ENCODE measurements at places on chromosomes 4 and X.

GRCh38 chrX:120302434-120302833 lies 8.8 kb downstream of the TMEM255A start:
- no peak for DNase-seq

- DNase-seq: peak; percentile 8
Observed at GRCh38 chr4:1204286-1204827, 32.0 kb upstream of the SPON2 start.

DNA sequence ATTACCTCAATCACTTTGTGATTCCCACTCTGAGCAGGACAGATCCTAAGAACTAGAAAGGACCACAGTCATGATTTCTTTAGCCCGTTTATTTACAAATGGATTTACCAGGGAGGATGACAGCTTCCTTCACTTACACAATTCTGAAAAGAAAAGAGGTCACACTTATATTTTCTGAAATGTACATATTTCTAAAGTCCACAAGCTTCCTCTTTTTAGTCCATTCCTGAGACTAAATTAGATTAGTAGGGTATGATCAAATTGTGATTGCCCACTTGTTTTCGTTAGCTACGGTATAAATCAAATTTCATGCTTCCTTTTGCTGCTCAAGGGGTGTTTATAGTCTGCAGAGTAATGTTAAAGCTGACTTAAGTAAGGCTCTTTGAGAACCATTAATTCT lies 7.6 kb upstream of the AMELX start:
- no peak for DNase-seq

DNA sequence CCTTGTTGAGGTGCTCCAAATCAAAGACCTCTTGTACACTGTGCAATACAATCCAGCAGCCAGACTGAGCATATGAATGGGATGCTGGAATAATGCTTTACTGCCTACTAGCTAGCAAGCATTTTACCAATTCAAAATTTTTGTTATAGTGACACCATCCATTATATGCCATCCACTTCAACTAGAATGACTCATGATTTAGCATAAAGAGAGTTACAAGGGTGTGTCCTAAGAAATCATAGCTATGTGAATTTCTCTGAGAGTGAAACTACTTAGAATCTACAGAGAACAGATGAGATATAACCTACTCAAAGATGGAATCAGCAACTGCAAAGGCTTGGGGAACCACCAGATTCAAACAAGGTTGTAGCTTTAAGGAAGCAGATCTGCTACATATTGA lies 221.9 kb downstream of the LHFPL1 start:
- no peak for DNase-seq

GRCh38 chrX:98717970-98718369 lies 1692.1 kb downstream of the PCDH19 start:
- DNase-seq: no peak

DNA sequence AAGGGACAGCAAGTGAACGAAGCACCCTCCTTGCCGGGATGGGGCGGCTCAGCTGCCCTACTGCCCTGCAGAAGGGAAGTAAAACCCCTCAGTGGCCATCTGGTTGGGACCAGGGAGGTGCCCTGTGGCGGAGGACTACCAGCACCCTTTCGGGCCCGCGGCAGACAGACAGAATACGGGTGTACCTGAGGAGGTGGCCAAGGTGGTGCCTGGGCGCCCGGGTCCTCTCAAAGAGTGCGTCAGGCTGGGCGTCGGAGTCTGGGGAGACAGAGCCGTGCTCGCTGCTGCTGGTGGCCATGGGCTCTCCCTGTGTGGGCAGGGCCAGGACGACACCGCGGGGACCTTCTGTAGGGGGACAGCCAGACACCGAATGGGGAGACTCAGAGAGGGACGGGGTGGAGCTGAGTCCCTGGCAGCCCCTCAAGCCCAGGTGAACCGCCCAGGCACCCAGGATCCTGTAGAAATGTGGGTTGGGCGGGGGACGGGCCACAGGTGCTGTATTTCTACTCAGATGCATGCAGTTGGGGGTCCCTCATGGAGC lies 29.7 kb downstream of the PDHA1 start:
- no peak for DNase-seq

DNA sequence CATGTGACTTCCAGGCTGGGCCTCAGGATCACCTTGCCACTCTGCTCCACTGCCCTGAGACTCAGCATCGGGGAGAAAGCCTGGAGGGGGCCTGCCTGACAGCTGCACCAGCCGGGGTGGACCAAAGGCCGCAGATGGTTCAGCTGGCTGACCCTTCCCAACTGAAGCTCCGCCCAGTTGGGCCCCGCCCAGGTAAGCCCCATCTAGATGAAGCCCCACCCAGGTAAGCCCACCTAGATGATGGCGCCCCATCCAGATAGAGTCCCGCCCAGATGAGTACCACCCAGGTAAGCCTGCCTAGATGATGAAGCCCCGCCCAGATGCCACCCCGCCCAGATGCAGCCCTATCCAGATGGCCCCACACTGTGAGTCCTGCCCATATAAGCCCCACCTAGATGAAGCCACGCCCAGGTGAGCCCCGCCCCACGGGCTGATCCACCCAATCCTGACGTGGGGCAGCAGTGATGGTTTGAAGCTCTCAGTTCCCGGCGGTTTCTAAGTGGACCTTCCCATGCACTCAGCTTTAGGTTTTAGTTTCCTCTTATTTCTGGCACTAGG lies 10.0 kb downstream of the ZFYVE28 start:
- DNase-seq: peak; percentile 43

DNA sequence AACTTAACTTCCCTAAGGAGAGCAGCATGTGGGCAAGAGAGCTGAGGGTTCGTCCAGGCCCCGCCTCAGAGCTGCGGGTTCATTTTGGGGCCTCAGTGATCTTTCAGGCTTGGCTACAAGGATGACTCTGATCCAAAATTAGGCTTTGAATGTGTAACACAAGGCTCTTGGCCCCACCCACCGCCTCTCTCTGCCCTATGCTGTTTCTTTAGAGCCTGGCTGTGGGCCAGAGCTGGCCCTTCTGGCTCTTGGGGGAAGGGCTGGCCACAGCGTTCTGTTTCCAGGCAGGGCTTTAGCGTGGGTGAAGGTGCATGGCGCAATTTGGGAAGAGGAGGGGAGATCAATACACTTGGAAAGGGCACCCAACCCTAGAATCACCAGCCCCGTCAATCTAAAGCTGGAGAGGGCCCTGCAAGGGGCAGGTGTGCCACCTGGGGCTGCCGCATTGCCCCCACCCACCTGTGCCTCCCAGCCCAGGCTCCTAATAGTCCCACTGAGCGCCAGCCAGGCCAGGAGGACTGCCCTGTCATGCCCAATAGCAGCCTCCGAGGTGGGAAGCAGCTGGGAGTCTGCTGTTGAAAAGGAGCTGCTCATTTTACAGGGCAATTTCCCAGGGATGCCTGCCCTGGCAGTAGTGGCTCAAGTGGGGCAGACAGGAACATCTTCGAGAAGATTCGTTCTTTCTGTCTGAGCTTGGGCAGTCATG lies 84.5 kb upstream of the MAML3 start:
- DNase-seq: no peak

- DNase-seq: no peak
Observed at GRCh38 chrX:131067846-131068745, 9.9 kb downstream of the ARHGAP36 start.

GRCh38 chrX:19956923-19957322 lies 33.9 kb downstream of the BCLAF3 start:
- no peak for DNase-seq

DNA sequence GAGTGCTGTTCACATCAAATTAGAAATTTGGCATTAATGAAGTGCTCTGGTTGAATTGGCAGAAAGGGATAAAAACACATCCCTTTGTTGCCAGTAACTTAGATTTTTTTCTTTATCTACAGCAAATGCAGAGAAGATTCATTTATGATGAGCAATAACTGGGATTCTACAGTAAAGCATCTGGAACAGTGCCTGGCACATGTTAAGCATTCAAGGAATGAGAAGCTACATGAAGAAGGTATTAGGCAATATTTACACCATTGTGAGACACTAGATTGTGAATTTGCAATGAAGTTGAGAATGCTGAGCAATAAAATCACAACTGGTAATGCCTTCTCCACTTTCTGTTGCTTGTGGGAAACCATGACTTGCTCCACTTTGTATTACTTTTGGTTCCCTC lies 33.5 kb downstream of the PCDH19 start:
- no peak for DNase-seq

GRCh38 chr4:159946983-159947615 lies 844.2 kb downstream of the RAPGEF2 start:
- no peak for DNase-seq

DNA sequence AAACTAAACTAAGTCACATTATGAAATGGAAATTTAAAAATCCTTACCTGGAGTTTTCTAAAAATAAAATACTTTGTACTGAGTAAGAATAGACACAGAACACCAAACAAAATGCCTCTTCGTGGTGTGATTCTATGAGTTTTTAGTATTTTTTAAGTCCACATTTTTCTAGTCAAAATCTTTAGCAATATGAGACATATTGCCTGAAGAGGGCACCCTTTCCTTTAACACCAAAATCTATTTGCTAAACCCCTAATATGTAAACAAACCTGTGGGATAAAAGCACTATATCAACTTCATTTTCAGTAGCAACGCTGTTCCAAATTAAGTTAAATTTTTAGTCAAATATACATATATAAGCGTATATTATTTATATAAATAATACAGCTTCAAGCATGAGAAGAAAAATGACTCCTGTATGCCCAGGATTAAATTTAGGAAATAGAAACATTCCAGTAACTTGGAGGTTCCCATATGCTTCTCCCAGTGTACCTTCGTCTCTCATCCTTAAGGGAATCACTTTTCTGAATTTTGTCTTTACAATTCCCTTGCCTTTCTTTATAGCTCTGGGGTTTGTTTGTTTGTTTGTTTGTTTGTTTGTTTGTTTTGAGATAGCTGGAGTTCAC lies 23.0 kb upstream of the PGM2 start:
- DNase-seq: no peak

DNA sequence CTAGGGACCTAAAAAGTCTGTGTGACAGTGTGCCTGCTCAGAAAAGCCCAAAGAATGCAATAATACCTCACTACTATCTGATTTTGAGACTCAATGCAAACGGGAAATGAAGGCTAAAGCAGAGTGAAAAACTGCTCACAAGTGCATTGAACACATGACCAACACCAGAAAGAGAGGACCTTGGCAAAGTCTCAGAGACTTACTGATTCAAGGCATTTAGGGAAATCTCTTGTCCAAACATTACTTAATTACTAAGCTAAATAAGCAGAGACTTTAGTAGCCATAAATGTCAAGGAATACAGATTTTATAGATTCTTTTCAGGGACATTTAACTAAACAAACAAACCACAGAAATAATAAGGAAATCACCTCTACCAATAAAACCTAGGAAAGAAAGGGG lies 916.0 kb downstream of the FSTL5 start:
- DNase-seq: no peak

DNA sequence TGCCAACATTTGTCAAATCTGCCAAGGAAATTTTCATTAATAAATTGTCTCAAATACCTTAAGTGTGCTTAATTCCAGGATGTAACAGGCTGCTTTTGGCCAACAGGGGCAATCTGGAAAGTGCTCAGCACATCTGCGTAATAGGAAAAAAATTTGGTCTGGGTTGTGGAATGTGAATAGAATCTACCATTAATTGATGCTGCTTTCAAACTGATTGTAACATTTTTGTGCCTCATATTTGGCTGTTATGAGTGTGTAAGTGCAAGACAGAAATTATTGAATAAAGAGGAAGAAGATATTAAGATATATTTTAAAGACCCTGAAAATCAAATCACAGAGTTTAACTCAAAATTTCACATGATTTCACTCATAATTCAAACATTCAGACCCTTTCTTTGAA lies 41.1 kb downstream of the REELD1 start:
- no peak for DNase-seq
